Type B pancreatic cell (in vitro differentiated cells): ENCODE measurements at places on chromosomes 7 and 10.
A peak's percentile ranks its signal among the peaks of the same experiment; 100 is the strongest.

GRCh38 chr7:30996256-30996655 lies 32.5 kb downstream of the GHRHR start:
- no peak for DNase-seq

DNA sequence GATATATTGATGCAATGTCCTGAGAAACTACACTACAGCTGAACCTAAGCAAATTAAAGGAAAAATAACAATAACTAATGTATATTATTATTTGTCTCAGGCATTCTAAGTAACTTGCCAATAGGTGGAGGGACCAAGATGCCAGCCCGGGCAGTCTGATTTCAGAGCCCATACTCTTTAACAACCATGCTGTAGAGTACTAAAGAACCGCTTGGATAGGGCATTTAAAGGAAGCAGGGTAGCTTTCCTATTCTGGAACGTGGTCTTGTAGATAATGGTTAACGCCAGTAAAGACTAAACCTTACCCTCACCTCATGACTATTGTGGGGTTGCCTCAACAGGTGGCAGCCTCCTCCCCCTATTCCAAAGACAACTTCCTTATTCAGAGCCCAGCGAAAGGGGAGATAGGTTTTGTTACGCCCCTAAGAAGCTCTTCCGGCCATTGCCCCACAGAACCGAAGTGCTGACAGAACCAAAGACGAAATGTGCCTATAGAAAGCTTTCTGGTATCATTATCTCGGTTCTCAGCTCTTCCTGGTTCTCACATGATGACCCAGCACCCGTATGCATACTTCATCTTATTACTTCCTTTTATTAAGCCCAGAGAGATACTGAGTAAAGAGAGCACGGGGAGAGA lies 707 bp upstream of the C1GALT1 start:
- no peak for DNase-seq

GRCh38 chr7:47513741-47514241 lies 68.1 kb downstream of the TNS3 start:
- DNase-seq = no peak

DNA sequence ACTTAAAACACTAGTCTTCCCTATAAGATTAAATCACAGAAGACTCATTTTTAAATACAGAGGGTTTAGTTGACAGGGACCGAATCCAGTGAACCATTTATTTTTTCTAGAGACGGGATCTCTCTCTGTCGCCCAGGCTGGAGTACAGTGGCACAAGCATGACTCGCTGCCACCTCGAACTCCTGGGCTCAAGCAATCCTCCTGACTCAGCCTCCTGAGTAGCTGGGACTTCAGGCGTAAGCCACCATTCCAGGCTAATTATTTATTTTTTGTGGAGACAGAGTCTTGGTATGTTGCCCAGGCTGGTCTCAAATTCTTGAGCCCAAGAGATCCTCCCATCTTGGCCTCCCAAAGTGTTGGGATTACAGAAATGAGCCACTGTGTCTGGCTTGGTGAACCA lies 20.9 kb upstream of the LYZL1 start:
- no peak for DNase-seq

DNA sequence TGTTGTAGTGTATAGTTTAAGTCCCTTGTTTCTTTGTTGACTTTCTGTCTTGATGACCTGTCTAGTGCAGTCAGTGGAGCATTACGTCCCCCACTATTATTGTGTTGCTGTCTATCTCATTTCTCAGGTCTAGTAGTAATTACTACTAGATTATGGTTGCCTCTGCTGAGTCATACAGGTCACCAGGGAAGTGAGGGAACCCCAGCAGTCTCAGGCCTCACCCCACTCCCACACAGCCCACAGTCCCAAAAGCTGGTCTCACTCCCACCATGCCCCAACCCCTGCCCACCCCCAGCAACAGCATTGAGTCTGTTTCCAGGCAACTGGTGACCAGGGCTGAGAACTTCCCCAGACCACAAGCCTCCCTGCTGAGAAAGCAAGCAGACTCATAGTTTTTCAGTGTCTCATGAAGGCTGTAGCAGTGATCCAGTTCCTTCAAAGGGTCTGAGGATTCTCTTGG lies 88.0 kb downstream of the PLXDC2 start:
- DNase-seq = no peak

GRCh38 chr7:25395976-25396375 lies 167.7 kb upstream of the NPVF start:
- no peak for DNase-seq

- no peak for DNase-seq
Observed at GRCh38 chr10:97549587-97550322, 22.8 kb upstream of the ANKRD2 start.

DNA sequence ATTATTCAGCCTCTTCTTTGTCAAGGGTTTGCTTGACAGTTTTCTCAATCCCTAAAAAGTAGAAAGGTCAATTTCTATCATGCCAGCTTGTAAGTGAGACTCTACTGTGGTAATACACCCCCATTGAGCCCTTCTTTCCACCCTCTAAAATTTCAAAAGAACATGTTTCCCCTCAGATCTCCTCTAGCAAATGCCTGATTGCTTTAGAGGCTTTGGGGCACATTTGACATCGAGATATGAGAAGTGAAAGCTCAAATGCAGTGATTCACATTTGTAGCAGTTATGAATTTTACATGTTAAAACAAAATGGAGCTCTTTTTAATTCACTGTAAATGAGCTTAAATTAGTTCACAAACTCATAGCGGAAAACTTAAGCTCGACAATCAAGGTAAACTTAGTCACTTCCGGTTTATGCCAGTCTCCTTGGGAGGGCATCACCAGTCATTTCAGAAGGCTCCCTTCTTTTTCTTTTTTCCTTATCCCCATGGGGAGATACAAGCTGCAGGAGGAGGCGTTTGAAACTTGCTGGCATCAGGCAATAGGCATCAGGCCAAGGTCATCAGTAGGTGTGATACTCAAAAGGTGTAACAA lies 55.3 kb upstream of the ADO start:
- no peak for DNase-seq

GRCh38 chr10:30671026-30671616 lies 41.6 kb upstream of the LYZL2 start:
- DNase-seq = peak; percentile 37

GRCh38 chr10:89475591-89475998 lies 59.8 kb downstream of the SLC16A12 start:
- DNase-seq = no peak

- DNase-seq = no peak
Observed at GRCh38 chr10:116029826-116030225, 243.2 kb downstream of the GFRA1 start.

DNA sequence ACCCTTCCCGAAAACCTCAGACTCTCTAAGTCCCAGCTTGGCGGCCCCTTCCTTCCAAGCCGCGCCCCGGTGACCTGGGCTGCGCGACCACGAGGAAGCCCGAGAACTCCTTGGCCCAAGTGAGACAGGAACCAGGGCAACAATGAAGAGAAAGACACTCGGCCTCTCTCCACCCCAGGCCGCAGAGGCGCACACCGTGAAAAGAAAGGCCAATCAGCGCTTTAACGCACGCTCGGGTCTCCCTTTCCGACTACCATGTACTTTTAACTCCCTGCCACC lies 166.4 kb upstream of the PPP1R3A start:
- no peak for DNase-seq

GRCh38 chr7:149415391-149416071 lies 45.3 kb downstream of the ZNF777 start:
- DNase-seq = no peak
